Thoracic aorta (tissue), 2 donors: ENCODE measurements at places on chromosomes 6 and 20.

DNA sequence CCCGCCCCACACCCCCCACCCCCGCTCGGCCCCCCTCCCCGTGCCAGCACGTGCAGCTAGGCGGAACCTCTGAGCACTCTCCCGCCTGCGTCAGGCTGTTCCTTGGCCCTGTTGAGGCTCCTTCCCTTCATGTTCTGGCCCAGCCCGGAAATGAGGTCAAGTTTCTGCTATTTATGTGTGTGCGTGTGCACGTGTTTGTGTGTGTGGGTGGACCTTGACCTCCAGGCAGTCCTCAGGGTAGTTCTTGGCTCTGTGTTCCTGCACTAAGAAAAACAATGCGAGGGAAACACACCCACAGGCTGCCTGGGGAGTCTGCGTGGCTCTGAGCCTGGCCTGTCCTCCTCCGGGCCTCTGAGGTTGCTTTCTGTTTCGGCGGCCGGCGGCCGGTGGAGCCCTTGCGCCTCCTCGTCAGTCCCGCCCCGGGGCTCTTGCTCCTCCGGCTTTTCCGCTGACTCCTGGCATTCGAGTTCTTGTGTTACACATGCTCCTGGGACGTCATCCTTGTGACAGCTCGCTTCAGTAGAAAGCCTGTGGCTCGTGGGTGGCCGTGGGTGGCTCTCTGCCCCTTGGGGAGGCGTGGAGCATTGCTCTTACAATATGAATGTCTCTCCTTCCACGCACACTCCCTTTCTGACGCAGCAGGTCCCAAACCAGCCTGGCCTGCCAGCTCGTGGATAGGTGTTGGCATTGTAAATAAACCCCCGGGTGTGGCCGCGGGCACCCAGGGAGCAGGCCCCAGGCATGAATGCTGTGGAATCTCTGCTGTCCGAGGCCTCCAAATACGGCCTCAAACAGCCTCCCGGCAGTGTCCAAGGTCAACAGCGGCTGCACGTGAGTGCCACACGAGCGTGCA is 10.0 kb downstream of the SLCO4A1 start:
- peak overlapping the region; percentile 84 for H3K27ac ChIP-seq
- peak overlapping the region; percentile 59 for H3K4me3 ChIP-seq
- peak; percentile 85 for DNase-seq
- peaks cover 16% of the 10 kb centered on the region for H3K4me1 ChIP-seq
- H3K36me3 ChIP-seq: no peaks in the 10 kb centered on the region

DNA sequence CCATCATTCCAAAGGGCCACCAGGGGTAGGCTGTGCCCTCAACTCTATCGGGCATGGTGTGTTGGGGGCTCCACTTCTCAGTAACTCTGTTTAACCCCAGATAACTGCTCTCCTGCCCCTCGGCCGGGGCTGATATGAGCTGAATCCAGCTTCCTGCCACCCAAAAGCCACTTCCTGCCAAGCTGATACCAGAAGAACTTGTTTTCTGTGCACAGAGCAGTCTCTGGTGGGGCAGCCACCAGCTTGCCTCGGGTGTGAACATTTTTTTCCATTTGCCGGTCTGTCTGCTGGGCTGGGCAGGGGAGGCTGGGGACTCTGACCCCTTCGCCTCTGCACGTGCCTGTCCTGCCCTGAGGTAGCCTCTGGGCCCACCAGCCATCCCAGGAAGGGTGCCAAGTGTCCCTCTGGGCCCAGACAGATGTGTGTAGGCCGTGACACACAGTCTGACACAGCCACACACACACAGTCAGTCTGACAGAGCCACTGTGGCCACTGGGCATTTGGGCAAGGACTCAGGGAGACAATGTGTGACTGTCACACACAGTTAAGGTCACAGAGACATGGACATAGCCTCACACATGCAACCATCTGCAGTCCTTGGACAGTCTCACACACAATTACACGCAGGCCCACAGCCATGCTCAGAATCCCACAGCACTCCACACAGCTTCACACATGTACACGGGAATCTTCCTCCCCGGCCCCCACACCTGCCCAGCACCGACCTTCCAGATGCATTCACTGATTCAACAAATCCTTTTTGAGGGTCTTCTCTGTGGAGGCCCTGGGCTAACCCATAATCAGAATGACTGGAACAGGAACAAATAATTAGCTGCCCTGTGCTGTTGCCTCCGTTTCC is 45.1 kb downstream of the NOL4L start:
- H3K27me3 ChIP-seq: no peaks in the 10 kb centered on the region
- H3K27ac ChIP-seq: no peak overlapping the region
- peaks cover 5% of the 10 kb centered on the region for H3K4me1 ChIP-seq
- no peaks in the 10 kb centered on the region for H3K36me3 ChIP-seq
- DNase-seq: no peak
- H3K4me3 ChIP-seq: no peak overlapping the region

DNA sequence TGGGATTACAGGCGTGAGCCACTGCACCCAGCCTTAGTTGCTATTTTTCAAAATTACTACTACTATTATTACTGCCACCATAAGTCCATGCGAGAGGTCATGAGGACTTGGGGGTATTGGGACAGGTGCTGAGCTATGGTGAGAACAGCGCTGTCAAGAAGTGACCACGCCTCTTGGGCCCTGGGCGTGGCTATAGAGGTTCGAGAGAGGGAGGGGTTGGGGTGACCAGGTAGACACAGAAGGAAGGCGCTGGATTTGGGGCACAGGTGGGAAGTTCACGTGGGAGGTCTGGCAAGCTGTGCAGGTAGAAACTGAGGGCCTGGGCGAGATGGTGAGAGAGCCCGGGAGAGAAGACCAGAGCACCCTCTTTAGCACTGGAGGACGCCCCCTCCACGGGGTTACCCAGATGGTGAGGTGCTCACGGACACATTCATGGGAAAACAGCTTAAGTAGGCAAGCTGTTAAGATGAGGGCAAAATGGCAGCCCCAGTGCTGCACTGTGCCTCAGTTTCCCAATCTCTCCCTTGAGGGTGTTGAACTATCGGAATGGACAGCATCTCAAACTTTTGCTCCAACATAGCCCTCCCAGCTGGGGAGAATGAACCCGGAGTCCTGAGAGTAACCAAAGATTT is 61.0 kb downstream of the RAB44 start:
- no peak for DNase-seq
- no peaks in the 10 kb centered on the region for H3K36me3 ChIP-seq
- H3K27me3 ChIP-seq: no peaks in the 10 kb centered on the region
- H3K27ac ChIP-seq: no peak overlapping the region

- H3K27me3 ChIP-seq: no peaks in the 10 kb centered on the region
- no peak overlapping the region for H3K27ac ChIP-seq
- no peak overlapping the region for H3K4me3 ChIP-seq
- no peak for DNase-seq
- no peaks in the 10 kb centered on the region for H3K4me1 ChIP-seq
- H3K36me3 ChIP-seq: no peaks in the 10 kb centered on the region
These were observed 69.7 kb upstream of the ADTRP start for GRCh38 chr6:11848346-11848651.

GRCh38 chr6:65997539-65997938 is 290.5 kb upstream of the EYS start:
- no peaks in the 10 kb centered on the region for H3K36me3 ChIP-seq
- no peak overlapping the region for H3K4me3 ChIP-seq
- no peaks in the 10 kb centered on the region for H3K27me3 ChIP-seq
- no peak overlapping the region for H3K27ac ChIP-seq

- no peaks in the 10 kb centered on the region for H3K27me3 ChIP-seq
- no peaks in the 10 kb centered on the region for H3K4me1 ChIP-seq
- DNase-seq: no peak
- H3K4me3 ChIP-seq: no peak overlapping the region
- H3K36me3 ChIP-seq: no peaks in the 10 kb centered on the region
These were observed 441.2 kb upstream of the DEFB115 start for GRCh38 chr20:30816182-30816645.
